Placental epithelial cell (primary cell): ENCODE measurements at places on chromosomes 11 and 22. TPM values are rescaled to one million over a fixed set of nuclear protein-coding genes. Genes with fewer than 3 reads are reported as not detected.

The ARCN1 gene
- 148 and 247 TPM in 2 replicates for total RNA-seq

The OR2D2 gene
- 0.22 and 0.79 TPM in 2 replicates for total RNA-seq

The C1QTNF4 gene
- total RNA-seq = 2.0 and 3.6 TPM in 2 replicates

The OR2AT4 gene
- not detected in 2 replicates for total RNA-seq

The VSIG10L2 gene
- not detected in 2 replicates for total RNA-seq

The ANO3 gene
- total RNA-seq = not detected in 2 replicates

The MMP27 gene
- not detected in 2 replicates for total RNA-seq

The TRIM51 gene
- not detected in 2 replicates for total RNA-seq

The B4GALNT4 gene
- 0.22 and 4.3 TPM in 2 replicates for total RNA-seq

The TMEM121B gene
- under 0.01 TPM in 1 of 2 replicates, not detected in the other for total RNA-seq

The BTBD18 gene
- total RNA-seq = not detected in 2 replicates

The PAMR1 gene
- total RNA-seq = 0.11 and 0.79 TPM in 2 replicates

The CARD16 gene
- total RNA-seq = not detected in 2 replicates

The KCNC1 gene
- total RNA-seq = not detected in 2 replicates

The NEFH gene
- 0.39 and 0.43 TPM in 2 replicates for total RNA-seq

The PRR5L gene
- 59.3 and 81.7 TPM in 2 replicates for total RNA-seq

The NPAS4 gene
- not detected in 2 replicates for total RNA-seq

The NXPE1 gene
- not detected in 2 replicates for total RNA-seq

The WT1 gene
- total RNA-seq = under 0.01 TPM in 1 of 2 replicates, not detected in the other

The CDKN1C gene
- 139 and 259 TPM in 2 replicates for total RNA-seq

The OR52H1 gene
- total RNA-seq = 0.76 and 0.79 TPM in 2 replicates

The GALR3 gene
- not detected in 2 replicates for total RNA-seq

The IL18 gene
- 1.1 and 1.6 TPM in 2 replicates for total RNA-seq

The HOATZ gene
- total RNA-seq = not detected in 2 replicates

The BIK gene
- 1.5 and 3.5 TPM in 2 replicates for total RNA-seq

The POLD4 gene
- total RNA-seq = 64.9 and 71.1 TPM in 2 replicates

The MICAL2 gene
- 32.2 and 258 TPM in 2 replicates for total RNA-seq

The FAM111B gene
- total RNA-seq = 2.2 and 5.9 TPM in 2 replicates

The CRYAB gene
- total RNA-seq = 19.2 and 33.7 TPM in 2 replicates

The ACR gene
- not detected in 2 replicates for total RNA-seq

The GCAT gene
- 11.4 and 29.3 TPM in 2 replicates for total RNA-seq

The OR8G5 gene
- not detected in 2 replicates for total RNA-seq

The TP53I11 gene
- total RNA-seq = under 0.01 TPM in 1 of 2 replicates, not detected in the other

The MS4A2 gene
- not detected in 2 replicates for total RNA-seq

The PNPLA3 gene
- total RNA-seq = 0.39 and 0.98 TPM in 2 replicates

The MYBPC3 gene
- total RNA-seq = not detected in 2 replicates

The MS4A7 gene
- total RNA-seq = 0.43 TPM in 1 of 2 replicates, not detected in the other

The FAM180B gene
- total RNA-seq = under 0.01 TPM in 1 of 2 replicates, not detected in the other

The C1QTNF6 gene
- total RNA-seq = 86.4 and 128 TPM in 2 replicates

The BIRC3 gene
- total RNA-seq = 0.39 and 0.54 TPM in 2 replicates

The RASD2 gene
- total RNA-seq = not detected in 2 replicates

The SCN3B gene
- total RNA-seq = under 0.01 and 0.76 TPM in 2 replicates

The CLCF1 gene
- 17.8 and 22.8 TPM in 2 replicates for total RNA-seq

The DERL3 gene
- total RNA-seq = 1.3 and 1.6 TPM in 2 replicates

The KLHL35 gene
- 3.7 and 5.5 TPM in 2 replicates for total RNA-seq

The WNT7B gene
- total RNA-seq = 0.11 TPM in 1 of 2 replicates, not detected in the other

The TEX12 gene
- 0.11 TPM in 1 of 2 replicates, not detected in the other for total RNA-seq

The MAJIN gene
- total RNA-seq = not detected in 2 replicates

The OR10G8 gene
- total RNA-seq = not detected in 2 replicates

The AMBRA1 gene
- 22.4 and 33.9 TPM in 2 replicates for total RNA-seq

The RAG1 gene
- total RNA-seq = 3.3 and 5.1 TPM in 2 replicates
